ENCODE measurements at places on chromosomes 3 and 15. TPM values are rescaled to one million over a fixed set of nuclear protein-coding genes. Genes with fewer than 3 reads are reported as not detected.

Gene STRA6
- 1.9 TPM for total RNA-seq

Gene BFSP2
- total RNA-seq: not detected

Gene MRPL47
- total RNA-seq: 59.3 TPM

DNA sequence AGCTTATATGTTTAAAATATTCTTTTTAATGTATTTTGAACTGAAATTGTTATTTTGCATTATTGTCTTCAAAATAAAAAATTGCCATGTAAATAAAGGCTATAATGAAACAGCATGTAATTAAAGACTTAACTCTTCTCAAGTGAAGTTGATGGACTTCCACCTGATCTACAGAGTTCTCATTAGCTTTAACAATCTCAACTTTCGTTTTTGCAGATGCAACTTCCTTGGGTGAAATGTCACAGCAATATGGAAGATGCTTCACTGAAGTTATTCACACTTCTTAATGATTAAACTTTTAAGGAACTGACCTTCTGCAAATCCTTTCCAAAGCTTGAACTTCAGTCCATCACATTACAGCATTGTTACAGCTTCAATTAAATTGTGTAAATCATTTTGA is 63.6 kb downstream of the OSTN start:
- no peak for DNase-seq

Gene CCDC39
- not detected for total RNA-seq

Gene PIGZ
- total RNA-seq: 0.36 TPM

DNA sequence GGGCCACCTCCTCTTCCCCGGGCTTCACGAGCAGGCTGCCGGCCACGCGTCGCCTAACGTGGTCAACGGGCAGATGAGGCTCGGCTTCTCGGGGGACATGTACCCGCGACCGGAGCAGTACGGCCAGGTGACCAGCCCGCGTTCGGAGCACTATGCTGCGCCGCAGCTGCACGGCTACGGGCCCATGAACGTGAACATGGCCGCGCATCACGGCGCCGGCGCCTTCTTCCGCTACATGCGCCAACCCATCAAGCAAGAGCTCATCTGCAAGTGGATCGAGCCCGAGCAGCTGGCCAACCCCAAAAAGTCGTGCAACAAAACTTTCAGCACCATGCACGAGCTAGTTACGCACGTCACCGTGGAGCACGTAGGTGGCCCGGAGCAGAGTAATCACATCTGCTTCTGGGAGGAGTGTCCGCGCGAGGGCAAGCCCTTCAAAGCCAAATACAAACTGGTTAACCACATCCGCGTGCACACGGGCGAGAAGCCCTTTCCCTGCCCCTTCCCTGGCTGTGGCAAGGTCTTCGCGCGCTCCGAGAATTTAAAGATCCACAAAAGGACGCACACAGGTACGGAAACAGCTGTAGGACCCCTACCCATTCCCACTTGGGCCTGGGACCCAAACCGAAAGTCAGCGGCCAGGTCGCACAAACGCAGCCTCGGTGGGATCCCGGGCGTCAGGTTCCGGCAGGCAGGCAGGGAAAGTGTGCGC is 1.5 kb downstream of the ZIC1 start:
- DNase-seq: no peak

GRCh38 chr3:10928961-10929471 is 63.5 kb upstream of the SLC6A1 start:
- DNase-seq: no peak

Gene DZIP1L
- total RNA-seq: 9.7 TPM

- no peak for DNase-seq
Measured at GRCh38 chr15:85625856-85626255, 168.9 kb downstream of the KLHL25 start.

DNA sequence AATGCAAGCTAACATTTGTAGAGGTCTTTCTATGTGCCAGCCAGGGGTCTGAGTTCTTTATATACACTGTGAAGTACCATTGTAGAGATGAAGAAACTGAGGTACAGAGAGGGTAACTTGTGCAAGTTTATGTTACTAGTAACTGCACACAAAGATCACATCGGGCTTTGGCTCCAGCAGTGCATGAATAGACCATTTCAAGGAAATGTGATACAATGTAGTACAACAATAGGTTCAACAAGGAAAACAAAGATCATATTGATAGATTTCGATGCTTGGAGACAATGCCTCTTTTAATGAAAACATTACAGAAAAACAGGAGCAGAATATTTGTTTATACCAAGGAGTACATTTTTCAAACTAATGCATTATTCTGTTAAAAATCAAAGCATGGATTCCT is 115.3 kb downstream of the POLR2M start:
- no peak for DNase-seq

GRCh38 chr3:194384569-194385001 is 14.5 kb downstream of the GP5 start:
- no peak for DNase-seq

Gene SENP7
- total RNA-seq: 11.8 TPM

DNA sequence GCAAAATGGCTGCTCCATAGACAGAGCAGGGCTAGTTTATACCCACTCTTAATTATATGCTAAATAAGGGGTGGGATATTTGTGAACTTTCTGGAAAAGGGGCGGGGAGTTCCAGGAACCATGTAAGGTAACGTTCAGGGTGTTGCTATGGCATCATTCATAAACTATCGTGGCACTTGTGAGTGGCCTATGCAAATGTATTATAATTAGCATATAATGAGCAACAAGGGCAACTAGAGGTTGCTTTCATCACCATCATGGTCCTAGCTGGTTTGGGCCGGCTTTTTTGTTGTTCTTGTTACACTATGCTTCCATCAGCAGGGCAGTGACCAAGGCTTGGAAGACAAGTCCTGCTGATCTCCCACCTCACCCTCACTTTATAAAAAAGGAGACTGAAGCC is 43.2 kb upstream of the FGD5 start:
- no peak for DNase-seq

Gene DUSP7
- total RNA-seq: 25.9 TPM

Gene ITGA11
- total RNA-seq: 1.6 TPM

Gene GHSR
- not detected for total RNA-seq

Gene DAG1
- total RNA-seq: 43.6 TPM
